Central memory CD4-positive, alpha-beta T cell (primary cell): ENCODE measurements at places on chromosomes 2 and 18.

DNA sequence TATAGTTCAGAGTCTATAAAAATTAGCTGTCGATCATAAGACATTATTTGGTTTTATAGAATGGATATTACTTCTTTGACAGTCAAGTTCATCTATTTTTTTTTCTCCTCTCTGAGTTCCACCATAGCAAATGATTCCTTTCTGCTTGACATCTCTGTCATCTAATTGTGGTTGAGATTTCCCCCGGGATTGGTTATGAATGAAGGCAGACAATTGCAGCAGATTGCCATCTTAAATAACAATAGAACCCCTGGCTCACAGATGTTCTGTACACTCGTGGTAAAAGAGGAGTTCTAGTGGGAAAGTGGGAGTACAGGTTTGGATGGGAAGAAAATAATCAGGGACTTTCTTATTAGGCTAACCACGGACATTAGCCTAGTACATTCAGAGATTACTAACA is 292.1 kb upstream of the NRXN1 start:
- DNase-seq, result no peak

- no peak for DNase-seq
Measured at GRCh38 chr2:98816281-98816680, 85.3 kb upstream of the MGAT4A start.

- DNase-seq, result no peak
Measured at GRCh38 chr2:205358351-205358815, 323.9 kb upstream of the NRP2 start.

DNA sequence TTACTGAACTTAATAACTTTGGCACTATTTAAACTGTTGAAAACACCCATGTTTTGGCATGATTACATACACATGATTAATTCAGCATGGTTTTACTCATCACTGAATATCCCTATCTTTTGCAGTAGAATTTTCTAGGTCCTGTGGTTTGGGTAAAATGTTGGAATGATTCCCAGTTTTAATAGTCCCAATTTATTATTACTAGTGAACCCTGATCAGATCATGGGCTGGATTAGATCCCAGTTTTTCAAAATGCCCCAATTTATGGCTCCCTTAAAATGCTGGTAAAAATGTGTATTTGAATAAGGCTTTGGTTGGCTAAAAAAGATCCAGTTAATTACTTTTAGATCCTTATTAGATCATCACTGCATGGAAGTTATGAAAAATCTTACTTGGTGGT is 273.6 kb upstream of the NRP2 start:
- DNase-seq, result no peak

DNA sequence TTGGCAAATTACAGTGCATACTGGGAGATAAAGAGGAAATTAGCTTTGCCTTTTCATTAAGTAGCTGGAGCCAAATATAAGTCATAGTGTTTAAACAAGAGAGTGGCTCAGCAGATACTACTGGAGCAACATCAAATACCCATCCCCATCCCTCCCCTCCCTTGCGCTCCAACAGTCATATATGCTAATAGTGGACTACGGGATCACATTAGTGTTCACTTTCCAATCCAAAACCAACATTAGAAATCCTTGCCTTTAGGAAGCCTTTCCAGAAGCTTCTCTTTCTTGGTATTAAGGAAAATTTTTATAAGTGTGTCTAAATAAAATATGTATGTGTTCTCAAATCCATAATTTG is 1669.3 kb downstream of the SUCLG1 start:
- DNase-seq, result no peak
